ENCODE measurements at places on chromosomes 11 and 22.

GRCh38 chr22:25837288-25837900 is 95.4 kb downstream of the MYO18B start:
- DNase-seq: no peak

DNA sequence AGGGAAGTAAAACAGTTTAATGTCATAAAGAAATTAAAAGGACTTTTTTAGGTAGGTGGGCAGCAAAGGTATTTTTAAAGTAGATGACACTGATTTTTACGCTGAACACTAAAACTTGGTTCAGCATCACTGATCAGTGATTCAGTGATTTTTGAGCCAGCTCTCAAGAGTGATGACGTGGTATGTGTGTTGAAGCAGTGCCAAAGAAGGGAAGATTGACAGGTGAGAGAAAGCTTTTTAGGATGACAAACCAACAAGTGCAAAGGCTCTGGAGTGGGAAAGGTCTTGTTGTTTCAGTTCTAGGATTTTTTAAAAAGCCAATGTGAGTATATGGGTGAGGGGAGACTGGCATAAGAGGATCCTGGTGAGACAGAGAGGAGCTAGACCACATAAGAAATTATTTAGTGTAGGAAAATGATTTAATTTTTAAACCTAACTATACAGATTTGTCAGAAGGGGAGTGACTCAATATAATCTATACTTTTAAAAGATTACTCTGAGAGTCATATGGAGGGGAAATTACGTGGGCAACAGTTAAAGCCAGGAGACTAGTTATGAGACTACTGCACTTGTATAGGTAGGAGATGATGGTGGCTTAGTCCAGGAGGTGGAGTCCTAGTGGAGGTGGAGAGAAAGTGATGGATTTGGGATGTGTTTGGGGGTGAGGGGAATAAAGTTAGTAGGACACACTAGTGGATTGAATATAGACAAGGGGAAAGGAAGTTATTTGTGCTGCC is 17.6 kb upstream of the CALCB start:
- DNase-seq: no peak

GRCh38 chr11:66020618-66021357 is 5.5 kb downstream of the CATSPER1 start:
- no peak for DNase-seq

DNA sequence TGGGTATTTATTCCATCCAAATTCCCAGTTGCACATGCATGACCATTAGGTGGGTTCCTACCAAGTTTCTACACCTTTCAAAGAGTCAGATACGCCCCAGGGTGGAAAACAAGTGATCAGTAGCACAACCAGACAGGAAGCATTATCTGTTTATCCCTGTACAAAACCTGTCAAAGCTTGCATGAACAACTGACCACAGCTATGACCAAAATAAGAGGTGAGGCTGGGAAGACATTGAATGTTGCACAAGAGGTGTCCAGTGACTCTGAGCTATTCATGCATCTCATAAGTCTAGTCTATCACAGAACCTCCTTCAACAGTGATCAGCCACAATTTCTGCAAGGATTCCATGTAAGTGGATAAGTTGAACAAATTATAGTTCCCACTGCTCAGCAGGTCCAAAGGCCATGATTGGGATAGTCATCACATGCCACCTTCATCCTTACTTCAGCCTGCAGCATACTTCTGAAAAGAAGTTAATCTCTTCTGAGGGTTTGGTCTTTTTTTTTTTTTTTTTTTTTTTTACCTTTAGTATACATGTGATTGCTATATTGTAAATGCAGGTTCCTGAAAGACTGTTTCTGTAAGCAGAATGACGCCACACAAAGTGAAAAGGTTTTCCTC is 28.0 kb upstream of the TMEM45B start:
- no peak for DNase-seq

DNA sequence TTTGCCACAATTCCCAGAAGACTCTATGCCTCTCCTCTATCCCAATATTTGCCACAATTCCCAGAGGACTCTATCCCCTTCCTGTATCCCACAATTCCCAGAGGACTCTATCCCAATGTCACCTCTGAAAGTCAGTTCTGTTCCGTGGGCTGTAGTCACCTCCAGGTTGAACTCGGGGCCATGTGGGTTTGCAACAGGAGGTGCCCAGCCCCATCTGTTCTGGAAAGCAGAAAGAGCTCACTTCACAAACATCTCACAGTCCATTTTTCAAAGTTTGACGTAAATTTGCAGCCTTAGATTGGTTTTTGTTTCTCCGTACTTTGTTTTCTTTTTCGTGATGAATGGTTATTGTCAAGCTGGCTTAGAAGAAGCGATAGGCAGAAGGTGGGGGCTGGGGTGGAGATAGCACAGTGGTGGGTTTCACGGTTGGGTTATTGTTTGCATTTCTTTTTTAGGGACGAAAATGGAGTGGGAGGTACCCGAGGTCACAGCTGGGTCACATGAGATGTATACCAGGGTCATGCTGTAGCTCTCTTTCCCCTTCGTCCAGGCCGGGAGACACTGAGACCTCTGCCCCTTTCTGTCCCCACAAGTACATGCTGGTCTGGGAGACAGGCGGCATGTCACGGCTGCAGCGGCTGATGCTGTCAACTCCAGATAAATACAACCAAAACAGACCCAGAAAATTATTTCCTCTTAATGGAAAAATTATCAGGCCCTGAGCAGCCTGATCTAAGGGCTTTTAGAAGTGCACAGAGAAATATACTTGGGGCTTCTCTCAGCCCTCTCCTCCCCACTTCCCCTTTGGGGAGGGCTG is 374.5 kb downstream of the CADM1 start:
- DNase-seq: no peak

- no peak for DNase-seq
Observed at GRCh38 chr11:133149698-133150097, 382.6 kb downstream of the OPCML start.

- no peak for DNase-seq
Observed at GRCh38 chr11:87878373-87878825, 296.8 kb downstream of the RAB38 start.

- DNase-seq: no peak
Observed at GRCh38 chr11:2091112-2091746, 48.0 kb downstream of the IGF2 start.

- no peak for DNase-seq
Observed at GRCh38 chr22:49997932-49998717, 14.4 kb downstream of the IL17REL start.

DNA sequence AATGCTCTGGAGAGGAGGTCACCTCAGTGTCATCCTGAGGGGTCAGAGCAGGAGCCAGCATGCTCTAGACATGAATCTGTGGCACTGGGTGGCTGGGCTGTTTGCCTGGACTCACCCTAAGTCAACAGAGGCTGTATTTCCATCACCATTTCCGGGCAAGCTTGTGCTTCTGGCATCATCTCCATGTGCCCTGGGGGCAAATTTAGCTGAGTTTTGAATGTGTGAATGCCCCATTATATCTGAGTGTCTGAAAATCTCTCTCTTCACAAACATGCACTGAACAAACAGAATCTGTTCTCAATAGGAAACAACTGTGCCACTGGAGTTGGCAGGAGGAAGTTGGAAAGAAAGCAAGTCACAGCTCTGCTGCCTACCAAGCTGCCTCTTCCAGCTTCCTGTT is 356.2 kb downstream of the GRM5 start:
- DNase-seq: no peak

GRCh38 chr11:62725646-62726045 is 1.6 kb downstream of the HNRNPUL2 start:
- DNase-seq: no peak

DNA sequence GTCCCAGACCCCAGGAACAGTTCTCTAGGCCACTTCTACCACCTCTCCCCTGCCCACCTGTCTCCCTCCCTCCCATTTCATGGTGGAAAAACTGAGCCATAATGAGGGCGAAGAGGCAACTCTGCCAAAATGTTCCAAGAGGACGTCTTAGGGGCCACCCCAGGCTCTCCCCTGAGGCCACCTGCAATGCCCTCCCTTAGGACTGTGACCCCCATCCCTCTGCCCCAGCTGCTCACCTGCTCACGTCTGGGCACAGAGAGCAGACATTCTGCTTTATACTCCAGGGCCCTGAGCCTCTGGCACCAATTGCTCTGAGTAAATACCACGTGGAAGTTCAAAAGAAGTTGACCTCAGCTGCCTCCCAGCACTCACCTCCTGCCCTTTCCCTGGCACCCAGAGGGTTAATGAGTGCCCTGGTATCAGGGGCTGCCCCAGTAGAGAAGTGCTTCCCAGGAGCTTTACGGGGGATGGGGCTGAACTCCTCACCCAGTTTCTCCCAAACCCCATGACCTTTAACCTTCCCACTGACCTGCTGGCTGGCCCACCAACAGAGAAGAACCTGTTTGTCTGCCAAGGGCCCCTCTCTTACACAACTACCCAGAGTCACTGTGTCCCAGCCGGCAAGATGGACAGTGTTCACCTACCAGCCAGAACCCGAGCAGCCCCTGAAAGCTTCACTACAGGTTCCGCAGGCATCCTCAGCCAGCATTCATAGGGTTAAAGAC is 627 bp upstream of the APOA5 start:
- DNase-seq: peak; percentile 87

DNA sequence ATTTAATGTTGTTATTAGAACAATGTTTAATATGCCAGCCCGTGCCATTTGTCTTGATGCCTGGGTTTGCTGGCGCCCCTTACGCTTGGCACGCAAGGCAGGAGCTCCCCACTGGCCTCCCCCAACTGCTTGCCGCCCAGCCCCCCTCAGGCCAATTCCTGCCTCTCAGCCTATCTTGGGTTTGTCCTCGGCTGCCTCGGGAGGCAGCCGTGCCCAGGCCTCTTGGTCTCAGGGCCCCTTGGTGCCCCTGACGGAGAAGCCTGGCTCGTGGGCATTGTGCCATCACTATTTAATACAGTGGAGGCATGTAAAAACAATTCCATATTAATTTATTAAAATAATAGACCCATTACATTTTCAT is 119.8 kb downstream of the KCNQ1OT1 start:
- DNase-seq: peak; percentile 31

DNA sequence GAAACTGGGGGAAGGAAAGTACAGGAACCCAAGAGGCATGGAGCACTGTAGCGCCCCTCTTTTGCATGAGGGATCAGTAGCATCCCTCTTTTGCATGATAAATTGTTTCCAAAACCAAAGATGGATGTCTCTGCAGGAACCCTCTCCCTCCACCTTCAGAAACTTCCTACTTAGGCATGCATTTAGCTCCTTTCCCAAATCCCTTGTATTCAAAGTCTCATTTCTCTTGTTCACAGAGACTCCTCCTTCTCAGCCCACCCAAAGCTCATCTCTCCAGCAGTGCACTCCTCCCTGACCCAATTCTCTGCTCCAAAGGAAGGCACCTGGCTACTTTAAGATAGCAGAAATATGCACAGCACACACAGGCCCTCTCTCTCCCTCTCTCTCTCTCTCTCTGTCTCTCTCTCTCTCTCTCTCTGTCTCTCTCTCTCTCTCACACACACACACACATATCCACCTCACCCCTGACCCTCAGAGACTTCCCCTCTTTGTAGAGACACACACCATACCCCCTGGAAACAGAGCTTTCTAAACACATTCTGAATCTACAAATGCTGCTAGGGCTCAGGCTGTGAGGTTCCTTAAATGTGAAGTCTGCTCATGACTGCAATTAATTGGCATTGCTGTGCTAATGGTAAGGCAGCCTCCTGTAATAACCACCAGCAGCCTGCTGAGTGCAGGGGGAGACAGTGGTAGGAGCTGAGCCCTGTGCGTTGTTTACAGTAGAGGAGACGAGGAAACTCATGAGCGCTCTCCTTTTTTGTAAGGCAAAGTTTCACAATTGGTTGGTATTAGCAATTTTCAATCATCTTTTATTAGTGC is 519.6 kb downstream of the NTM start:
- no peak for DNase-seq

DNA sequence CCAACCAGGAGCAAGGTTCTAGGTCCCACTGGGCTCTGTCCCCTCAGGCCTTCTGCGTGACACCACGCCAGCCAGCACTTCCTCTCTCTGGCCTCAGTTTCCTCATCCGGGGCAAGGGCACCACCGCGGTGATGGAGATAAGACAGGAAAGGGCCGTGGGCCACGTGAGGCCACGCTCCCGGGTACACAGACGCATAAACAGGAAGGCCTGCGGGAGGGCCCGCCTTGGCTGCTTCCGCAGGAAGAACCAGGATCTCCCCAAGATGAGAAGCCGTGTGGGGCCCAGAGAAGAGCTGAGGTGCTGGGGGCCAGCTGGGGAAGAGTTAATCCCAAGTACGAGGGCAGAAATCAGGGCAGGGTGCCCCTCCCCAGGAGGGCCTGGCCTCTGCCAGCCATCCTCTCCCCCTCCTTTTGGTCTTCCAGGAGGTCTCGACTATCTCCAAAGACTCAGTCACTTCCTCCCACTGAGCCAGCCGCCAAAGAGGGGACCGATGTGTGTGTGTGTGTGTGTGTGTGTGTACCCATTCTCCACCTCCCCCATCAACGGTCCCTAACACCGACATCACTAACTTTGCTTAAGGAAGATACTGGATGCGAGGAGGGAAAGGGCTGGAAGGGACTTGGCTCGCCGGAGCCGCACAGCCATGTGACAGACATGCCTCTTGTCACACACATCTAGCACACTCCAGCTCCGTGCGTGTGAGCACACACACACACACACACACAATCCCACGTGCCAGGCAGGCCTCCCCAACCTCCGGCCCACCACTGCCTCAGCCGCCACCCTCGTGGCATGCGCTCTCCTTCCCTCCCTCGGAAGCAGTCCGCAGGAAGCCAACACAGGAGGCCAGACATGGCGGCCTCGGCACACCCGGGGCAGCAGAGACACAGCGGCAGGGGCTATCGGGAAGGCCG is 1.4 kb downstream of the MFNG start:
- DNase-seq: peak; percentile 79

- DNase-seq: no peak
Observed at GRCh38 chr11:86644291-86644690, 28.1 kb downstream of the ME3 start.

DNA sequence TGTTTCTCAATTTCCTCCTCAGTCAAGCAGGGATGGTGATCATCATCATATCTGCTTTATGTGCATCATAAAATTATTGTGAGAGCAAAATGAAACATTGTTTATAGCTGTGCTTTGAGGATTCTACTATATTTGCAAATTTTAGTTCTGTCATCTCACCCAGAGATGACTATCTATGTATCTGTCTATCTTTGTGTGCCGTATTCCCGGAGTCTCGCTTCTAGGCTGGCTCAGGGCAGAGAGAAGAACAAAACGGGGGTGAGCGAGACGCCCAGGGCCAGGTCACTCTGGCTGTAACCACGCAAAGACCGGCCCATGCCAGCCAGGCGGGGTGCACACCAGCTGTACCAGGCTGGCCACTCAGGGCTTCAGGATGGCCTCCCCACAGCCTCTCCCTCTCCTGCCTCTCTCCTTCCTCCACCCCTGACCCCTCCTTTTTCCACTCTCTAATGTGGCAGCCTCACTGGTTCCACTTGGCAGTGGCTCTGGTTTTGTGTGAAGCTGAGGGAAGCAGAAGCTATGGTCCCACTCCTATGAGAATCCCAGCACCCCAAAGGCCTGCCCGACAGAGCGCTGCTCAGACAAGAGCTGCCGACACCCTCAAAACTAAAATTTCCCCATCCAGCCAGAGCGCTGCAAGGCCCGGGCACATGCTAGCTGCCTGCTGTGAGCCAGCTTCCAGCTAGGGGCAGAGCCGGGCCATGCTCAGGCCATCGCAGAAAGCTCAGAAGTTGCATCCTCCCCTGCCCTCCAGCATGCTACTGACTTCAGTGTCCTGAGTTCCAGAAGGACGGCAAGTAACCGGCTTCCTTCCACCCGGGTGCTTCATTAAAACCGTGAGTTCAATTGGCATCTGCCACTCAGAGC is 139.5 kb upstream of the TBCEL start:
- DNase-seq: no peak

Data from right lobe of liver (tissue), 6 donors.